ENCODE measurements at places on chromosomes 3 and 15.
A peak's percentile ranks its signal among the peaks of the same experiment; 100 is the strongest.

- no peak for DNase-seq
Observed at GRCh38 chr3:143628971-143629370, 219.3 kb downstream of the SLC9A9 start.

DNA sequence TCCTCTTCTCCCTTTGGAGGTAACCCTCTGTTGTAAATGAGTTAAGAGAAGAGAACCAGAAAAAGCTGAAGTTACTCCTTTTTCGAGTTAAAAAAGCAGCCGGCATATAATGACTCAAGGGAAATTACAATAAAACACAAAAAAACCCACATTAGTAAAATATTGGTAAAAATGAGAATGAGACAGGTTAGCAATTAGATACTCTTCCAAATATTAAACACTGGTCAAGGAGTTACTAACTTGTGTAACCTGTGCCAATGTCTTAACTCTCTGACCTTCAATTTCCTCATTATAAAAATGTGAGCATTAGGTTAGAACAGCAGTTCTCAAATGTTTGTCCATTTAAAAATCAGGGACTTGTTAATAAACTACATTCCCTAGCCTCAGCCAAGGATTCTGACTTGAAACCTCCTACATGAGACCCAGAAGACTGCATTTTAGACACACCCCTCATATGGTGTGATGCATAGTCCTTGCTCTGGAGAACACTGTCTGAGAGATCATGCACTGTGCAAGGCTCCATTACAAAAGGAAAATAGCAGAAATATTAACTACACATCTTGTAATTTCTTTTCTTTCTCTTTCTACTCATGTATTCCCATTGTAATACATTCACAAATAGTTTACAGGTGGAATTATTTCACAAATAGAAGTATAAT, 42.7 kb upstream of the TOP2B start:
- DNase-seq, result no peak

- no peak for DNase-seq
Observed at GRCh38 chr3:126852511-126852910, 130.4 kb upstream of the PLXNA1 start.

DNA sequence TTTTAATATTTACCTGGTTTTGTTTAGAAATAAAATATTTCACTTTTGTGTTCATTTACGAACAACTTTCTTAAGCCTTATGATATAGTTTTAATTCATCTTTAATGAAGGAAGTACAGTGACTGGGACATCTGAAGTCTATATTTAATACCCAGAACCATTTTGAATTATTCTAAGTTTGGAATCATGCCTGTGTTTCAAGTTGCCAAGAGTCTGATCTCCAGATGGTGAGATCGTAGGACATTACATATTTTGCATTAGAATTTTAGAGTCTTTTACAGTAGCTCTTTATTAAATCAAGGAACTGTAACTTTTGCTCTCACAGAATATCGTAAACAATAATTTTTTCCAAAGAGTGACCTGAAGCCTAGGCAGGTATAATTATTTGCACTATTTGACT, 420.7 kb downstream of the SI start:
- no peak for DNase-seq

- DNase-seq, result no peak
Observed at GRCh38 chr3:50587806-50588758, 18.8 kb downstream of the HEMK1 start.

DNA sequence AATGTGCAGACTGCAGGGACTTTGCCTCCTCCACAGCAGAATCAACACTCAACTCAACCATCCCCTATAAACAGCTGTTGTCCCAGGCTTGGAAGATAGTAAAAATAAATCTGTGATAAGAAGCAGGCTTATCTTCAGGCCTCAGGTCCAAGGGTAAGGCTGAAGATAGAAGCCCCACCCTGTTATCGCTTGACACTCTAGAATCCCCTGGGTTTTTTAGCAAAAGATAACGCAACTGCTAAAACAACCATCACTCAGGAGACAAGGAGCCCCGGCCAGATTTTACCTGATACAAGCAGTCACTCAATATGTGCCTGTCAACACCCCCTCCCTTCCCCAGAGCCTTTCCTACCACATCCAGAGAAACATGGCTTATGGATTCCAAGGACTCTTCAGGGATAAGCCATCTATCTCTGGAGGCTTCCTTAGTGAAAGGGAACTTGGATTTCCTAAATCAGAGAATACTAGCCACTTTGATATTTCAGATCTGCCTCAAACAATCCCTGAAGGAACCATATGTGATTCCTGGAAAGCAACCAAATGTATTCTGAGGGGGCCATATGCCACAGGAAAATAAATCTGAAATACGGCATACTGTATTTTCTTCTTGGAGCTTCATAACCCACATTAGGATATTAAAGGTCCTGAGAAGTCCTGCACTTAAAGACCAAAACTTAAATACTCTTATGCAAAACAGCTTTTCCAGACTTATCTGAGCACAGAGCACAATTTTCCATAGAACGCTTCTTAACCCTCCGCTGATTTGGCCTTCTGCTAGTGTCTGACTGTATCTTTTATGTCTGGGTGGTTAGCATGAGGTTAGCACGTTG, 60.4 kb downstream of the LYZL4 start:
- no peak for DNase-seq

DNA sequence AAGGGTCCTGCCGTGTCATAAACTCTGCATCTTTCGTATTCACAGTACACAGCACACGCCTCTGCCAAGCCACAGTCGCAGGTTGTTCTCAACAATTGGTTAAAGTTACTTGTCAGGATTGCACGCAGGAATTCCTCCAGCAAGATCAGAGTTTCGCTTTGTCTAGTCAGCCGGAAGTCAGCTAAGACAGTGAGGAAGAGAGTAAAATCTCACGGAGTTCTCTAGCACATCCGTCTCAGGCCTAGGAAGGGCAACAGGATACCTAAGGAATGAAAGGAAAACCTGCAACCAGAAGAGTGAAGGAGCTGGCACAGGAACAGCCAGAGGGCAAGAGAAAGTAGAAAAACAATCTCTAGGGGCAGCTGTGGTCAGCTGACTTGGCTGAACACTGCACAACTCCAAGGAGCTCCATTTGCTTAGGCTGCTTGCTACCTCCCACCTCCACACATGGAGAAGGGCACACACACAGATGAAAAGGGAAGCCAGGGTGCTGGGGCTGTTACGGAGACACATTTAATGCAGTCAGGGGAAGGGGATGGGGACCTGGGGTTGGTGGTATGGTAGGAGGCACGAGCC, 23.7 kb downstream of the RORA start:
- DNase-seq, result no peak

DNA sequence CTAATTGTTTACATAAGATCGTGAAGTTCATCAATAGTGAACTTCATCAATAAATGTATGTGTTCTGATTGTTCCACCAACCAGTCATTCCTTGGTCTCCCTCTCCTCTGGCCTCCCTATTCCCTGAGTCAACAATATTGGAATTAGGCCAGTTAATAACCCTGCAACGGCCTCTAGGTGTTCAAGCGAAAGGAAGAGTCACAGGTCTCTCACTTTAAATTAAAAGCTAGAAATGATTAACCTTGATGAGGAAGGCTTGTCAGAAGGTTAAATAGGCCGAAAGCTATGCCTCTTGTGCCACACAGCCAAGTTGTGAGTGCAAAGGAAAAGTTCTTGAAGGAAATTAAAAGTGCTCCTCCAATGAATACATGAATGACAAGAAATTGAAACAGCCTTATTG, 89.4 kb upstream of the ACKR4 start:
- no peak for DNase-seq

GRCh38 chr3:195748661-195749060, 27.9 kb downstream of the MUC20 start:
- DNase-seq, result no peak

GRCh38 chr15:33454346-33454745, 143.6 kb downstream of the RYR3 start:
- no peak for DNase-seq

GRCh38 chr3:117306299-117306698, 596.7 kb downstream of the TUSC7 start:
- no peak for DNase-seq

DNA sequence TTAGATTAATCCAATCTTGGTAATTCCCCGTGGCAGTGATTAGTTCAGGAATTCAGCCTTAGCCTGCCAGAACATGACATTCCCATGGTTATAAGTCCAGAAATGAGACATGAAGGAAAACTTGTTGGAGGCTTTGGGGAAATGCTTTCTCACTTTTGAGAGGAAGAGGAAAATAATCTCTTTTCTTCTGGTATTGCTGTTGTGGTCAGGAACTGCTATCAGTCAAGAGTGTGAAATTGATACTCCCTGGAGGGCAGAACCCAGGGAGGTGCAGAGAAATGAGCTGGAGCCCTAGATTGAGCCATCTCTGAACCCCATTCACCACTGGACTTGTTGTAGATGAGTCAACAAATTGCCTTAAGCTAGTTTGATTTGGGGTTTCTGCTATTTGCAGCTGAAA, 38.6 kb upstream of the APH1B start:
- no peak for DNase-seq

DNA sequence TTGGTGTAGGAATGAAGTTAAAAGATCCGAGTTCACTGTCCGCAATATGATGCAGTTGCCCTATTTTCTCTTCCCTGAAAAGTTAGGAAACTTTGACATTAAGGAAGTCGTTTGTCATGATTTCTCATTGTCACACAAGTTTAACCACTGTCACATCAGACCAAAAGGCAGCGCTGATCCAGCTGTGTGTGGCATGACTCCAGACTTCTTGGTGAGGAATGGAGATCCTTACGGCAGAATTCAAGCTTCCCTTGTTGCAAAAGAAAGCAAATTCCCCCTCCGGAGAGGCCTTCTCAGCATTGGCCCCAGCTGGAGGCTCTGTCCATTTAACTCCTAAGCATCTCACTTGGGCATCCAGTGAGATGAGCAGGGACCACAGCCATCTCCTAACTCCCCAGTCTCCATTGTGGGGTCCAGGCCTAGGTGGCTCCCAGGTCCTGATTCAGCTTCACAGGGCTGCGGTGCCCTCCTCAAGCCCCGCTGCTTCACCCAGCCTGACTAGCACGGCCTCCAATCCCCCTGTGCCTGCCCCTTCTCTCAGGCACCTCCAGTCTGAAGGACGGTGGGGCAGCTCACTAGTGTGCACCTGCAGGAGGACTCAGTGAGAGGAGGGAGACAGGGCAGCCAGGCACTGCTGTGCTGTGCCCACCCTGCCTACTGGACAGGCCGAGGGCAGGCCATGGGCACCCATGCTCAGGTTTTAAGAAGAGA, 159.5 kb downstream of the CHSY1 start:
- no peak for DNase-seq

- no peak for DNase-seq
Observed at GRCh38 chr3:129199366-129199765, 15.7 kb upstream of the CNBP start.

GRCh38 chr3:71201939-71202338, 381.6 kb downstream of the FOXP1 start:
- peak; percentile 38 for DNase-seq

DNA sequence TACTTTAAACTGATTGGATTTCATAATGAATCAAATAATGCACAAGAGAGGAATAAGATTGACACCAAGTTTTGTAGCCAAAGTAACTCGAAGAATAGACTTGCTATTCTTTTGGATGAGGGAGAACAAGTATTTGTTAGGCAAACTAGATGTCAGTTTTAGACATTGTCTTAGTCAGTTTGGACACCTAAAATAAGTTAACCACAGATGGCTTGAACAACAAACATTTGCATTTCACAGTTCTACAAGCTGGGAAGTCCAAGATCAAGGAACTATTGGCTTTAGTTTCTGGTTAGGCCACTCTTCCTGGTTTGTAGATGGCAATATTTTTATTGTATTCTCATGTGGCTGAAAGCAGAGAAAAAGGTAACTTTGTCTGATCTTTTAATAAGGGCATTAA, 61.3 kb upstream of the OSTN start:
- no peak for DNase-seq

DNA sequence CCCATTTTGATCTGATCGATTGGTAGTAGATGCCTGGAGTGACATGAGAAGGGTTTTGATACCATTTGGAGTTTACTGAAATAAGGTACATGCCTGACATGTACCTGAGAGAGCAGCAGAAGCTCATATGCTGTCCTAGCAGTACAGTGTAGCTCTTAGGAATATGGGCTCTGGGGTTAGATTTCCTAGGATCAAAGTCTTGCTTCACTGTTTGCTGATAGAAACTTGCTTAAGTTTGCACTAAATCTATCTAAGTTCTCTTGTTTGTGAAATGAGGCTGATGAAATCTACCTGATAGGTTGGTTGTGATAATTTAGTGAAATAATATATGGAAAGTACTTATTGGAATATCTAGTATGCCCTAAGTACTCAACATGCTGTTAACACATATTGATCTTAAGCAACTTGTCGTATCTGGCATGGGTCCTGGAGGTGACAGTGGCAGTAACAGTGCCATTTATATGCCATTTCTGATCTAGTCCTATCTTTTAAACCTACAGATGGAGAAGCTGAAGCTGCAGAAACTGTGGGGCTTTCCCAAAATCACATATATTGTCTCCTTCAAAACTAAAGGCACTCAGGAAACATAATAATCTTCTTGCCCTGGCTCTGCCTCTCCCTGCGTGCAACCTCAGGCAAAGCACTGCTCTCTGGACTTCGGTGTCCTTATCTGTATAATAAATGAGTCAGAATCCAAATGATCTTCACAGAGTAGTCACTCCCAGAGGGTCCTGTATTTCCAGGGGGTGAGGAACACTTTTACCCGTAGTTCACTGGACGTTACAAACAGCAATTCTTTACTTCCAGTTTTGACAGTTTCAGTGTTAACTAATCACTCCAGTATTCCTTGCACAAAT, 223.6 kb upstream of the SETMAR start:
- no peak for DNase-seq

DNA sequence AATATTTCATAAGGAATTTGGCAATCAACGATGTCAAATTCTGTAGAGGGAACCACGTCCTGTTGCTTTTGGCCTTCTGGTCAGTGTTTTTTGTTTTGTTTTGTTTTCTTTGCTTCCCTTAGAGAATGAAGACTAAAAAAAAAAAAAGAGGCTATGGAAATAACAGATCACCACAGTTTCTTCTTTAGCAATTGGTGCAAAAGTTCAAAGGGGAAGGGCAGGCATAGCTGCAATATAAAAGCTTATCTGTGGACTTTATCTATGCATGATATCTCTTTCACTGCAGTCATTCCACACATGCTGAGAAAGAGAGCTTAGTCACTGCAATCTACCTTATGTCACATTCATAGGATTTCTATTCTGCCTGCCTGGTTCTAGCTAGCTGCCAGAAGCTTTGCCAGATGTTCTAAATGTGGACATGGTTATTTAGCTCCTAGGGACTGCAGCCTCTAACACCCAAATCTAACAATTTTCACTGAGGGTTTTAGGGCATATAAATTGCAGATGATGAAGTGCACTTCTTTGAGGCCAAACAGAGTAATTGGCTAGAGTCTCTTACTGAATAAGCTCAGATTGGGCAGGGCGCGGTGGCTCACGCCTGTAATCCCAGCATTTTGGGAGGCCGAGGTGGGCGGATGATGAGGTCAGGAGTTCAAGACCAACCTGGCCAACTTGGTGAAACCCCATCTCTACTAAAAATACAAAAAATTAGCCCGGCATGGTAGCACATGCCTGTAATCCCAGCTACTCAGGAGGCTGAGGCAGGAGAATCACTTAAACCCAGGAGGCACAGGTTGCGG, 637.2 kb downstream of the NTRK3 start:
- DNase-seq, result no peak

DNA sequence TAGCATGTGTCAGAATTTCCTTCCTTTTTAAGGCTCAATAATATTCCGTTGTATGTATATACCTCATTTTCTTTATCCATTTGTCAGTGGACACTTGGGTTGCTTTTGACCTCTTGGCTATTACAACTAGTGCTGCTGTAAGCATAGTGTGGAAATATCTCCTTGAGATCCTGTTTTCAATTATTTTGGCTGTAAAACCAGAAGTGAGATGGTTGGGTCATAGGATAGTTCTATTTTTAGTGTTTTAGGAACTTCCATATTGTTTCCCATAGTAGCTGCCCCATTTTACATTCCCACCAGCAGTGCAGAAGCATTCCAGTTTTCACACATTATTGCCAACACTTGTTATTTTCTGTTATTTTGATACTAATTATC, 70.4 kb upstream of the C15orf39 start:
- no peak for DNase-seq
